ENCODE measurements at places on chromosomes 7 and 10.

- DNase-seq: no peak
These were observed at the start of gene CALHM1 for GRCh38 chr10:103458720-103459119. TSS of gene CALHM1 (minus strand) at chr10:103458900. CDS start at chr10:103458751, 149 bp downstream.

GRCh38 chr10:71244431-71245419 lies 32.4 kb downstream of the UNC5B start:
- no peak for DNase-seq

- no peak for DNase-seq
These were observed 7.1 kb downstream of the CAMK2G start for GRCh38 chr10:73867126-73867807.

GRCh38 chr7:4136036-4136435 lies 546.1 kb upstream of the FOXK1 start:
- DNase-seq: peak; percentile 72

DNA sequence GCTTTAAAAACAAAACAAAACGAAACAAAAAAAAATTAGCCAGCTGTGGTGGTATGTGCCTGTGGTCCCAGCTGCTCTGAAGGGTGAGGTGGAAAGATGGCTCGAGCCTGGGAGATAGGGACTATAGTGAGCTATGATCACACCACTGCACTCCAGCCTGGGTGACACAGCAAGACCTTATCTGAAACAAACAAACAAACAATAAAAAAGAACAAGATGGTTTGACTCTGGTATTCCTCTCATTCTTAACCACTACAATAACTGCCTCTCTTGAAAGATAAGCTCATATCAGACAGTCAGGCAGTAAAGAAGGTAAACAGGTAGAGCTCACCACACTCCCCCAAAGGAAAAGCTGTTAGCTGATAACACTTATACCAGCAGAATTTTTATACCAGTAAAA lies 14.1 kb upstream of the DUSP5 start:
- no peak for DNase-seq

DNA sequence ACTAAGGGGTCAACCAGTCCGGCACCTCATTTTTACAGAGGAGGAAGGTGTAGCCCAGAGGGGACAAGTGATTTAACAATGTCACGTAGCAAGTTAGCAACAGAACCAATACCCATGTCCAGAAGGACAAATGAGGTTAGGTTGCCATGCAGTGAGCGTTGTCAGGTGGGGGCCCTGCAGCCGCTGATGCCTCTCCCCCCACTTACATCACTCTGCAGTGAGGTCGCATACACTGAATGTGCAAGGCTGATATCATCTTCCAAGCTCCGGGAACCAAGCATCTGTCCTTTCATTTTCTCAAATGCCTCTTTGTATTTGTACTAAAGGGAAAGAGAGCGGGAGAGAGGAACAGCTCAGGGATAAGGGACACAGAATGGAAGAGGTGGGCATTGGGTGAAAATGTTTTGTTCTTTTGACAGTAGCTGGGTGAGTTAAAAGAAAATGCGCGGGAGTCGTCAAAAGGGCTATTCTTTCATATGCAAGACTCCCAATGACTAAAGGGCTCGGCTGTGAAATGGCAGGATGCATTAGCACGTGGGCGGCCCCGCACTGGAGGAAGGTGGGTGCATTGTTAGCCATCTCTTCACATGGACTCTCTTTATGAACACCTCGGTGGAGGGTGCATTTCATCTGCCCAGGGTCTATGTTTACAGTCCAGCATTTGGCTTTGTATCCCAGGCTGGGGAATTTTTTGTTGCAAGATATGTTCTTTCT lies 49.7 kb downstream of the NRAP start:
- no peak for DNase-seq

GRCh38 chr7:47180516-47180826 lies 401.4 kb downstream of the TNS3 start:
- DNase-seq: no peak

DNA sequence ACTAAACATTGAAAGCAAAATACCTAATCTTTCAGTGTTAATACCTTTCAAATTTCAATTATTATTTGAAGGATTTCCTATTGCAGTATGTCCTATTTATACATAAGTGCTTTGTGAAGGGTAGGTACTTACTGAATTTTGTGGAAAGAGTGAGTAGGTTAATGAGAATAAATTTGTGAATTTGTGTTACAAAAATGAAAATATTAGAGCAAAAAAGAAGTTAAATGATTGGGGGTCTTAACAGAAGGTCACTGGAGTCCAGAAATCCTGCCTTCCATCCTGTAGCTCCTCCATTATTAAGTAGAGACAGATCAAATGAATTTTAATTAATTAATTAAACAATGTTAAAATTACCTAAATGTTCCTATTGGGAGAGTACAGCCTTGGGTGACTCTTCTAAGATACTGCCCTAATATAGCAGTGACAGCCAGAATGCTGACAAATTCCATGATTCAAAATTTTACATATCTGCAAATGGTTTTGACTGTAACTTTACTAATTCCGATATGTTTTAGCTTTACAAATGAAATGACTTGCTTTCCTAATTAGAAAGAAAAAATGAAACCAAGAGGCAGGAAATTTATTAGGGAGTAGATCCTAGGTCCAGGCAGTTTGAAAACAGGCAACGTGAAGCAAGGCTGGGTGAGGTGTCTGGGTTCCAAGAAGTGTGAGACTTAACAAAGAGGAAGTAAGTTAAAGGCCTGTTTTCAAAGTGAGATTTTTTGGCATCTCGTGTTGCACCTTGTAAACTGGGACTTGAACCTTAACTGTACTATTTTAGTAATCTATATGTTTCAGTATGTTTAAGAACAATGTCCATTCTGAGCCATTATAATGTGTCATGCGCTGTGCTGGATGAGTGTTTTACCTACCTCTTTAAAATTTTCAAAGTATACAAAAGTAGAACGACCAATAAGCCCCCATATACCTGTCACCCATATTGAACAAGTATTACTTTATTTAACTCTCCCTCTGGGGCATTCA lies 1.5 kb downstream of the PIK3CG start:
- no peak for DNase-seq

GRCh38 chr7:25349283-25350017 lies 121.2 kb upstream of the NPVF start:
- DNase-seq: no peak

GRCh38 chr7:84092207-84092606 lies 102.4 kb downstream of the SEMA3A start:
- no peak for DNase-seq
